ENCODE measurements at places on chromosomes 3 and 15.

DNA sequence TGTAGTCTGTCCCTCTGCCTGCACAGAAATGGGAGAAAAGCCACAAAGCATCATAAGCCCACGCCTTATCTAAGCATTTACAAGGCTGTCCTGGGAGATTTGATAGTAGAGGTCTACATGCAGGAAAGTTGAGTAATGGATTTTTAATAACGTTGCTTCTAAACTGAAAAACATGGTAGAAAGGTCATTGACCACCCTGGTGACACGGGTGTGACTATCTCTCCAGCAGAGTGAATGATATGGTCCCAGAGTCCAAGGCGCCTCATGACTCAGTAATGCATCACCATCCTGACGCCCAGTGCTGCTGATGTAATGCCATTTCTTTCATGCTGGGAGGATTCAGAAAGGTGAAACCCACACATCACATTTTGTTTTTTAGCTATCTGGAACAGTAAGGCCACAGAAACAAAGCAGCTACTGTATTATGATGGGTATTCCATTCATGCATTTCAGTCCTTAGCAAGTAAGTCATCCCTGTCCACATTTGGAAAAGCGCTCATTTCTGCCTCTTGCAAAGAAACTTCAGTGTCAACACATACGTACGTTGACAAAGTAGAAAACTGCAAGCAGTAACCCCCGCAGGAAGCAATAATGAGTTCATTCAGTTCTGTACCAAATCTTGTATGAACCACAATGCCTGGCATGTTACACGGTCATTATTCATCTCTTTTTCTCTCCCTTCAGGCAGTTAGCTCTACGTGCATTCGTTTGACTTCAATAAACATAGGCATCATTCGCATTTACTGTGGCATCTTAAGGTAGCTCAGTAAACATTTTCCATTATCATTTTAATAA is 483.5 kb downstream of the GABRG3 start:
- DNase-seq: no peak

- no peak for DNase-seq
Observed at GRCh38 chr15:80573606-80574005, 121.5 kb upstream of the ABHD17C start.

GRCh38 chr3:98918586-98918985 is 17.1 kb upstream of the DCBLD2 start:
- no peak for DNase-seq

- DNase-seq: no peak
Observed at GRCh38 chr15:100787567-100788417, 91.8 kb upstream of the ALDH1A3 start.

GRCh38 chr3:114445233-114445632 is 151.4 kb downstream of the TIGIT start:
- no peak for DNase-seq

- no peak for DNase-seq
Observed at GRCh38 chr15:61064651-61065050, 164.5 kb downstream of the RORA start.

- no peak for DNase-seq
Observed at GRCh38 chr3:37457378-37458065, 283.1 kb upstream of the LRRFIP2 start.

GRCh38 chr3:106819440-106819839 is 557.8 kb upstream of the CCDC54 start:
- DNase-seq: no peak

- no peak for DNase-seq
Observed at GRCh38 chr15:99621767-99622166, 56.0 kb downstream of the MEF2A start.

GRCh38 chr3:84891851-84892250 is 66.9 kb upstream of the CADM2 start:
- no peak for DNase-seq

DNA sequence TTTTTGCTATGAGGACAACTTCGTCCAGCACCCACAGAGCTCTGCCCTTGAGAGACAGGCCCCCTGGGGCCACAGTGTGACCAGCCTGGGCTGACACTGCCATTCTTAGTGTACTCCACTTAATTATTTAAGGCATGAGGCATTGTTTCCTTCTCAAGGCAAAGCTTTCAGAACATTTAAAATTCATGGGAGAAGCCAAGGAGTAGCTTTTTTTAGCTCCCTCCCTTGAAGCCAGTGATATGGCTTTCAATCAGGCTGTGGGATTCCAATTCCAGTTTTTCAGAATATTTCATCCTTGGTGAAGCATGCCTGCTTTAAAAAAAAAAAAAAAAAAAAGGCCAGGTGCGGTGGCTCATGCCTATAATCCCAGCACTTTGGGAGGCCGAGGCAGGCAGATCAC is 21.3 kb downstream of the HOMER2 start:
- DNase-seq: no peak

DNA sequence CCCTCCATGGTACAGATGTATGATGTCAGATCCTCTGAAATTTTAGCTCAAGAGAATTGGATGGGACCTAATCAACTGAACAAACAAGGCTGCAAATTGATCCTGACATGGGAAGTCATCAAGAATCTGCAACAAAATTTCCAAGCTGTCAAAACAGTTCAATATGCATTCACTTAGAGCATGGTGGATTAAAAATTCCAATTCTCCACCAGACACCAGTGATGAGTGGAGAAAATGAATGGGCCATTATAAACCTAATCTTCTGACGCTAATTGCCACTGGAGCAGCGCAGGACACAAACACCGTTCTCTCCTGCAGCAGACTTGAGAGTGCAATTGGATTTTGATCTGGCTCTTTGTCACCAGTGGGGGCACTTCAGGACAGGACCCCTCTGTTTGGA is 94.2 kb downstream of the MINAR1 start:
- DNase-seq: no peak

- no peak for DNase-seq
Observed at GRCh38 chr3:183870563-183870962, 14.1 kb downstream of the PARL start.

GRCh38 chr3:170558427-170558826 is 27.4 kb downstream of the SLC7A14 start:
- DNase-seq: no peak

GRCh38 chr3:24830230-24831152 is 335.8 kb upstream of the THRB start:
- peak; percentile 53 for DNase-seq

- no peak for DNase-seq
Observed at GRCh38 chr3:99246010-99246654, 344.6 kb upstream of the DCBLD2 start.

- no peak for DNase-seq
Observed at GRCh38 chr15:95169541-95170459, 938.4 kb downstream of the MCTP2 start.
